ENCODE measurements at places on chromosomes 11 and 22.

DNA sequence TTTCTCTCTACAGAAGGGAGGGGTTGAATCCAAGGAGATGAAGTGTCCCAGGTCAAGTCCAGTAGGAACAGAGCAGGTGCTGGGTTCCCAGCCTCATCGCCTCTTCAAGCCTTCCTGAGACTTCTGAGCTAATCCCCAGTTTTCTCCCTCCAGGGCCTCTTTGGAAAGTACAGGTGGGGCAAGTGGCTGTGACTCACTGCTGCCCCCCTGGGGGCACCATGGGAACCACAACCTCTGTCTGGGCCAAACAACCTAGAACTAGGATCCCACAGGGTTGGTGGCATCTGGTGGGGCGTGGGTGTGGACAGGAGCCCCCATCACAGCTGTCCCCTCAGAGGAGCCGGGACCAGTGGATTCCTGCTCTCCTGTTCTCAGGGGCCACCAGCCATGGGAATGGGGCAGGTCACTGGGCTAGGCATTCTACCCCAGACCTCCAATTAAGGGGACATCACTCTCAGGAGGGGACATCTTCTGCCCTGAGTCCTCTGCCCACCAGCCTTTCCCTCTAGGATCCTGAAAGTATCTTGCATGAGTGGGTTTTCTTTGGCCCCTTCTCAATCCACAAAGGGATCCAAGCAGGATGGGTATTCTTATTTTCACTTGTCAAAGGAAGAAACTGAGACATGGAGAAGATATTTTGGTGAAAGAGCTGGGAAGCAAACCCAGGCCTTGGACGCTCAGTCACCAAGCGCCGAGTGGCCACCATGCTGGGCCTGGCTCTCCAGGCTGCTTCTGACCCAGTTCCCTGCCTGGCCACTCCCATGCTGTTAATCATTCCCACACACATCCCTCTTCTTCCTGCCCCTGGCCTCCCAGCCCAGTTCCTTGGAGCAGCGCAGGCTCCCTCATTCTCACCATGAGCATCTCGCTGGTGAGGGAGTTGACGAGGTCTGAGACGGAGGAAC, 23.8 kb downstream of the LRRC10B start:
- no peak for DNase-seq

GRCh38 chr11:64804346-64805210, 1.6 kb upstream of the MAP4K2 start:
- DNase-seq, result no peak

DNA sequence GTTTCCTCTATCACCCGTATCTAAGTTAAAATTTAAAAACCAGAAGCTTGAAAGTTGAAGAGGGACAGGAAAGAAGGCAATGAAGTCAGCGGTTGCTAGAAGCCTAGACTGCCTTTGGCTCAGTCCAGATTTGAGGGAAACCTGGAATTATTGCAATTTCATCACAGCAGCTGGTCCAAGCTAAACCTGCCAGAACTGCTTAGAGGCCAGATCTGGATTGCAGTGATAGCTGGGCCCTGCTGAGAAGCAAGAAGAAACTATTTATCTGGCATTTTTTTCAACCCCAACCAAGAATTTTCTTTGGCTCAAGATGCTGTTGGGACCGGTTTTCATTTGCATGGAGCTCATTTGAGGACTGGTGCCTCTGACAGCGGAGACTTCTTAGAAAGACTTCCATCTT, 121.5 kb upstream of the TEAD1 start:
- no peak for DNase-seq

- DNase-seq, result no peak
These were observed 18.7 kb downstream of the TRIM44 start for GRCh38 chr11:35681163-35681767.

DNA sequence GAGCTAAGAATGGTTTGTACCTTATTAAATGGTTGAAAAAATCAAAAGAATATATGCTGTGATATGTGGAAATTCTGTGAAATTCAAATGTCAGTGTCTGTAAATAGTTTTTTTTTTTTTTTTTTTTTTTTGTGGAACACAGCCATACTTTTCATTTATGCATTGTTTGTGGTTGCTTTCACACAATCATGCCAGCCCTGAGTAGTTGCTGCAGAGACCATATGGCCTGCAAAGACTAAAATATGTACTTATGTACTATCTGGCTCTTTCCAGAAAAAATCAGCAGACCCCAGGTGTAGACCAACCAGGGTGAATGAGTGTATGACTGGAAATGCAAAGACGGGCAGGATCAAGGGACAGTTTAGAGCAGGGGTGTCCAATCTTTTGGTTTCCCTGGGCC, 98.3 kb downstream of the PTPRJ start:
- DNase-seq, result no peak

GRCh38 chr22:26127556-26127955, 41.7 kb upstream of the SEZ6L start:
- DNase-seq, result no peak

GRCh38 chr11:34680206-34680605, 59.3 kb downstream of the EHF start:
- DNase-seq, result no peak

- peak; percentile 71 for DNase-seq
These were observed 66.8 kb downstream of the LARGE1 start for GRCh38 chr22:33853200-33854097.

GRCh38 chr11:77232242-77232641, 69.2 kb downstream of the GDPD4 start:
- DNase-seq, result no peak

GRCh38 chr22:47569389-47570299, 807.2 kb downstream of the TBC1D22A start:
- DNase-seq, result no peak

- DNase-seq, result peak; percentile 66
These were observed at the start of gene YPEL4 for GRCh38 chr11:57649826-57650738. TSS of gene YPEL4 (minus strand) at chr11:57649912. CDS start at chr11:57647107, 2,805 bp downstream.

DNA sequence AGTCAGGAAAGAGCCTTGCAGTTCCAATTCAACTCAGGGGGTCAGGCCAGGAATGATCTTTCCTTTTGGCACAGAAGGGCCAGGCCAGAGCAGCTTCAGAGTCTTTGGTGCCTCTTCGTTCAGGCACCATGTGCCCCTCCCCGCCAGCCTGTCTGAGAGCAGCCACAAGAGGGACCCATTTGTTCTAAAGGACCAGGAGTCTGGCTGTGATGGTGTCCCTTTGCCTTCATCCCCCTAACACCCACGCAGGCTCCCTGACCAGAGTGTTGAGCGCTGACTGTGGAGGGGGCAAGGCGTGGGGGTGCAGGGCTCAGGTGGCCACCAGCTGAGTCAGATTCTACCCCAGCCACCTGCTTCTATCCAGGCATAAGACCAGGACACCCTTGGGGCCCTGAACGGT, 156.4 kb downstream of the TTC17 start:
- no peak for DNase-seq

GRCh38 chr11:35798423-35798822, 135.8 kb downstream of the TRIM44 start:
- DNase-seq, result no peak

- DNase-seq, result no peak
These were observed 592 bp upstream of the NLRX1 start for GRCh38 chr11:119167933-119168332.

- DNase-seq, result no peak
These were observed 541.4 kb downstream of the BRD1 start for GRCh38 chr22:49286181-49286760.

DNA sequence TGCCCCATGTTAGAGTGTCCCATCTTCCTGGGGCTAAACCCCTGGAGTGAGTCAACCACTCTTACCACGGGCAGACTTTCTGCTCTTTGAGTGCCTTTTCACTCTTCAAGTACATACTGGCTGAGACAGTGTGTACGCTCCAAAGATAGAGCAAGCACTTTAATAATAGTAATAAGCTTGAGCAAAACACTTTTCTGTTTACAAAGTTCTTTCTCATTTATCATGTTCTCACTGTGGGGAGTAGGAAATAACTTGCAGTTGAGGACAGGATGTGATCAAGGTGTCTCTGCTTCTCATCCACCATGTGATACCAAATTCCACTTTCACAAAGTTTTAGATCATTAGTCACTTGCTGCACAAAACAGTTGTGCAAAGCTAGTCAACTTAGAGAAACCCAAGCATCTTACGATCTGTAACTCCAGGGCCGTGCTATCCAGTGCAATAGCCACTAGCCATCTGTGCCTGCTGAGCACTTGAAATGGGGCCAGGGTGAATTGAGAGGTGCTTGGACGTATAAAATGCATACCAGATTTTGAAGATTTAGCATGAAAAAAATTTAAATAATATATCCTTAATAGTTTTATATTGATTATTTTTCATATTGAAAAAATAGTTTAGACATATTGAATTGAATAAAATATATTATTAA, 135.3 kb downstream of the KIF18A start:
- DNase-seq, result no peak

All from psoas muscle (tissue), 8 donors.